ENCODE measurements at places on chromosomes 16 and 17. TPM values are rescaled to one million over a fixed set of nuclear protein-coding genes. Genes with fewer than 3 reads are reported as not detected.
A peak's percentile ranks its signal among the peaks of the same experiment; 100 is the strongest.

DNA sequence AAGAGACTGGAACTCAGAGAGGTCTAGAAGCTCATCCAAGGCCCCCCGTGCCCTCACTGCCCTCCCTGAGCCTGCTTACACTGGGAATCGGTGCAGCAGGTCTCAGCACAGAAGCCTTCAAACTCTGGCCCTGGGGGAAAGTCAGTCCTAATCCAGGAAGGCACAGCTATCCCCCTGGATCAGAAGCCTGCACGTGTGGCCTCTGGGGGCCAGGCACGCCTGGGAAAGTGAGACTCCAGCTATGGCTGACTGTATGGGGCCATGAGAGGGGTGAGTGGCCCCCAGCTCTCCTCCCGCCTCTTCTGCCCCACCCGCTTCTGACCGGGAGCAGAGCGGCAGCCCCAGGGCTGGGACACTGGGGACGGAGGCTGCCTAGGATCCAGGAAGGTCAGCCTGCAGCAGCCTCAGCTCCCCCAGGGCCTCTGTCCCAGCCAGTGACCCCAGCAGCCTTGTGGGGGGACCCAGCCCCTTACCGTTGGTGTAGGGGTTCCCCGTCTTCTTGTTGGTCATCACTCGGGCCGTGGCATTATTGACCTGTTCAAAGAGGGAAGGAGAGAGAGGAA lies 26.6 kb downstream of the ENGASE start:
- no peak for DNase-seq

GRCh38 chr17:75487351-75488070 lies 27.8 kb downstream of the CASKIN2 start:
- no peak for DNase-seq

DNA sequence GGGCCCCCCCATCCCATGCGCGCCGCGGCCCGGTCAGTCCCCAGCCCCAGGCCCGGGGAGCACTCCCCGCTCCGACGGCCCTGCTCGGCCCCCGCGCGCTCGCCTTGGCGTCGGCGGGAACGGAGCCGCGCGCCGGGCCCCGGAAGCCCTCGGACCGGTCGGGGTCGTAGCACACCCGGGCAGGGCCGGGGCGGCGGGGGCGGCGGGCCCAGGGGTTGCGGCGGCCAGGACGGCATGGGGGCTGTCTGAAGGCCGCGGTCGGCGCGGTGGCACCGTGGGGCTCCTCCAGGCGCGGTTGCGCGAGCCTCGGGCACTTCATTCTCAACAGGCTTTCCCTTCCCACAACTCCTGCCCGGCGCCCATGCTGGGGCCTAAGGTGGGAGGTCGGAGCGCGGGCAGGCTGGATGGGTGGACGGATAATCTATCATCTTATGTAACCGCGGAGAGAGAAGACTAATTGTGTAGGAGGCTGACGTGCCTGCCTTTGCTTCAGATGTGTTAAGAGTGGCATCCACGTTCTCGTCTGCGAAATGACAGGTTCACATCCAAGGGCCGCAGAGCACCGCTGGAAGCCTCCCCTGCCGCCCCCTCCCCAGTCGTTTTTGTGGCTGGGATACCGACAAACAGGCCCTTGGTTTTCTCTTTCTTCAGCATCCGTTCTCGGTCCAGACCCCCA lies 708 bp downstream of the BAIAP2 start:
- DNase-seq = no peak

DNA sequence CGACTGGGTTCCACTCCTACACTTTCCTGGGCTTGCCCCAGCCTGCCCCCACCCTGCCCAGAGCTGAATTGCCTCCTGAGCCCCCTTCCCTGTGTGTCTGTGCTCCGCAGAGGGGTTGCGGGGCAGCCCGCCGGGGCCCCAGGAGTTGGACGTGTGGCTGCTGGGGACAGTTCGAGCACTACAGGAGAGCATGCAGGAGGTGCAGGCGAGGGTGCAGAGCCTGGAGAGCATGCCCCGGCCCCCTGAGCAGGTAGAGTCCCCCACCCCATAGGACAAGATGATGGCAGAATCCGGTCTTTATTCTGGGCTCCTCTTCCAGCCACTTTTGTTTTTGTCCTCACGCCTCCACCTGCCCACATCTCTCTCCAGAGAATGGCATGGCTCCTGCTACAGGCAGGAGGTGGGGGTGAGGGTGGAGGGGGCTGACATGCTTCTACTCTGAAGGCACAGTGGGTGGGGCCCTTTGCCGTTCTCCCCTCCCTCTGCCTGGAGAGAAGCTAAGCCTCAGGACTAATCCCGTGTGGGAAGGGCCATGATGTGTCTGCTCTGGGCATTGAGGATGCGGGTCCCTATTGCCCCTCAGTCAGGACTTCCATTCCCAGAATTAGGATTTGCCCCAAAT lies 3.5 kb downstream of the ACBD4 start:
- no peak for DNase-seq

GRCh38 chr16:3175157-3176093 lies 12.6 kb upstream of the OR1F1 start:
- peak; percentile 26 for DNase-seq

DNA sequence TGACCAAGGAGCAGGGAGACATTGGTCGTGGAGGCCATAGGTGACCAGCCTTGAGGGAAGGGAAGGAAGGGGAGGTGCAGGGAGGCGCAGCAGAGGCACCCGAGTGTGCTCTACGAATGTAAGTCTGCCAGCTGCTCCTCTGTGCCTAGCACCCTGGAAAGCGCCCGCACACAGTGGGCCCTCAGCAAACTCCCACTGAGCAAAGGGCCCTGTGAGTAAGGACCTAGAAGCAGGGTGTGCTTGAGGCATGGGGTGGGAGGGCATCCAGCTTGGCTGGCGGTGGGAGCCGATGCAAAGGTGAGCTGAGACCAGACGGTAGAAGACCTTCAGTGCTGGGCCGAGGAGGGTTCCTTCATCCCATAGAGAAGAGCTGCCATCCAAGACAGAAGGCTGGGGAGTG lies 36.2 kb upstream of the MEOX1 start:
- no peak for DNase-seq

- no peak for DNase-seq
These were observed 95.0 kb downstream of the ADCY9 start for GRCh38 chr16:4021070-4021779.

GRCh38 chr17:74545843-74546230 lies at the start of gene CD300C:
TSS of gene CD300C (minus strand) at chr17:74546115. CDS start at chr17:74545782, 333 bp downstream.
- DNase-seq = no peak

The ABCA8 gene
- total RNA-seq = not detected

DNA sequence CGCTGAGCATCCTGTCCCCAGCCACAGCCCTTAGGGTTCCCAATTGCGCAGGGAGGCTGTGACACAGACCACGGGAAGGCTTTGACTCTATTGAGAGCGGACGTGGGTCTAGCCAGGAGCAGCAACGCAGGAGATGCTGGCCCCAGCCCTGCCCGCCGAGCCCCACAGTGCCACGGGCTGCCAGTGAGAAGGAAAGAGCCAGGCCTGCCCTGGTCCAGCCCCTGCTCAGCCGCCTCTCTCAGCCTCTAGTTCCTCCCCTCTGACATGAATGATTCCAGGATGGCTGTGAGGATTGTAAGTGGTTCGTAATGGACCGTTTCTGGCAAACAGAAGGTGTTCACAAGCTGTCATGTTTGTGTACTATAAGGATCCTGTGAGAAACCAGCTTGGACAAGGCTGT lies 2.5 kb downstream of the BHLHA9 start:
- DNase-seq = no peak

GRCh38 chr17:17787568-17787967 lies 49.2 kb downstream of the SREBF1 start:
- DNase-seq = no peak

The NPIPA3 gene
- total RNA-seq = 0.47 TPM

The C1QTNF1 gene
- total RNA-seq = 1.5 TPM

GRCh38 chr17:39971076-39971603 lies 8.3 kb downstream of the GSDMA start:
- DNase-seq = no peak

GRCh38 chr17:19448341-19449268 lies 37.6 kb downstream of the RNF112 start:
- DNase-seq = peak; percentile 92

GRCh38 chr17:37742762-37743611 lies 1.9 kb downstream of the HNF1B start:
- DNase-seq = no peak

DNA sequence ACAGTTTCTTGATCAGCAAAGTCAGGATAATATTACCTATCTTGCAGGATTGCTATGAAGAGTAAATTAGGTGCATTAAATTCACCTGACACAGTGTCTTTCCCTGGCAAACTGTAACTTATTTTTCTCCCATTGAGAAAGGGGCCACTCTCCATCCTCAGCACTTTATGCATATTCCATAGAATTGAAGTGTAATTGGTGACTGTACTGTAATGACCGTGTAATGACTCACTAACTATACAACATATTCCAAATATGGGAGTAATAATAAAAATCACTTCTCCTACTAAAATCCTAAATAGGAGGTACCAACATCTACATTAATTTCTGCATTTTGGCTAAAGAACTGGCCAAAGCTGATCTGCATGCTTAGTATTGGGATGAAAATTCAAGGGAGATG lies 141.9 kb upstream of the NOG start:
- no peak for DNase-seq

DNA sequence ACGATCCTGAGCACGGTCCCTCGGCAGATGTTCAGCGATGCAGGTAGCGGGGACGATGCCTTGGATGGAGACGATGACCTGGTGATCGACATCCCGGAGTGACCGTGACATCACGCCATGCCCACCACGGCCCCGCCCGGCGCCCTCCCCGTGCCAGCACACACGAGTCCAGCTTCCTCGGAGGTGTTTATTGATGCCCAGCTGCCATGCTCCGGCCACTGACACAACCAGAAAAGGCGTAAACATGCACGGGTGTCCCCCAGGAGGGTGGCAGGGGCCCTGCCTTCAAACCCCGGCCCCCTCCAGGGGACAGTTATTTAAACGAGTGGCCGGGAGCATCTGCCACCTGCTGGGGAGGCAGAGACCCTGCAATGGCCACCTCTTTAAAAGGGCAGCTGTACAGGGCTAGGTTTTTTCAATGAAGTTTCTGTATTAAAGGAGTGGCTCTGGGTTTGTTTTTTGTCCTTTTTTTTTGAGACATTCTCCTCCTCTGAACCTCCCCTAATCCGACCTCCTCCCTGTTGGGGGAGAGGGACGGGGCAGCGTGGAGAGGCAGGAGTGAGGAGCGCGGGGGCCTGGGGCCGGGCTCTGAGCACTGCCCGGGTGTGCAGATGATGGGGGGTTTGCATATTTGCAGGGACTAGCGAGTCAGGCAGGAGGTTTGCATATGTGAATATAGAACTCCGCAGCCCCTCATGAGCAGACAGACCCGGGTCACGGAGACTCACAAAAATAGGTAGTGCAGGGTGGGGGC lies 5.3 kb downstream of the DOC2A start:
- DNase-seq = peak; percentile 45

The NLGN2 gene
- 7.2 TPM for total RNA-seq

DNA sequence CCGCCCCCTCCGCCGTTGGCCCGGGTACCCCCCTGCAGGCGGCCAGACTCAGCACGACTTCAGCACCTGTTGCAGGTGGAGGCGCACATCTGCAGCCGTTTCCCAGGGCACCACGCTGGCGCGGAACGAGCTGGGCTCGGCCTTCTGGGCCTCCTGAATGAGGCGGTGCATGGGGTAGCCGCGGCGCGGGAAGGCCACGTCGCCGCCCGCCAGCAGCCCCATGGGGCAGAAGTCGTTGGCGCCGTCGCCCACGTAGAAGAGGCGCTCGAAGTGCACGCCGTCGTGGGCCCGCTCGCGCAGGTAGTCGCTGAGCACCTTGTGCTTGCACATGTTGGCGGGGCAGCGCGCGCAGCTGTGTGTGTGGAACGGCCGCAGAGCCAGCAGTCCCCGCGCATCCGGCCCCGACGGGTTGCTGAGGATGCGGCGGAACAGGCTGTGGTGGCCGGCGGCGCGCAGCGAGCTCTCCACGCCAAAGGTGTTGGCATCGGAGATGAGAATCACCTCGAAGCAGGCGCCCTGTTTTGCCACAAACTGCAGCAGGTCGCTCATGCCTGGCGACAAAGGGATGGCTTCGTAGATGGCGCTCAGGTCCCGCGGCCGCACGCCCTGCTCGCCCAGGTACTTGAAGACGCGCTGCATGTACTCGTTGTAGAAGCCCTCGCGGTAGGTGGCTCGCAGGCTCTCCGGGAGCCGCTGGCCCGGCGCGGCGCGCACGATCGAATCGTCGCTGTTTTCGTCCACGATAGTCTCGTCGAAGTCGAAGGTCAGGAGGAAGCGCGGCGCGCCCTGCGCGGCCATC lies 6.2 kb downstream of the PHOSPHO1 start:
- no peak for DNase-seq

GRCh38 chr16:66617728-66618127 lies 13.2 kb downstream of the CMTM3 start:
- DNase-seq = no peak

DNA sequence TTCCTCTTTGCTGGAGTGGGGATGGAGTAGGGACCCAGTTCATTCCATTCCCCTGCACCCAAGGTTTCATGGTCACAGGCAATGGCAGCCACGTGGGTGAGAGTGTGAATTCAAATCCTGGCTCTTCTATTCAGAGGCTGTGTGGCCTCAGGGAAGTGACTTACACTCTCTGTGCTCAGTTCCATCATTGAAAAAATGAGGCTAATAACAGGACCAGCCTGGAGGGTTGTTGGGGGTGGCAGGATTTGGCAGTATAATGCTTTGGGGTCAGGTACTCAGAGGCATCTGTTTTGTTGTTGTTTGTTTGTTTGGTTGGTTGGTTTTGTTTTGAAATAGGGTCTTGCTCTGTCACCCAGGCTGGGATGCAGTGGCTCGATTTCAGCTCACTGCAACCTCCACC lies 2.2 kb upstream of the CRISPLD2 start:
- no peak for DNase-seq

The RFNG gene
- 42.7 TPM for total RNA-seq

- DNase-seq = no peak
These were observed 5.4 kb downstream of the NPLOC4 start for GRCh38 chr17:81631482-81631881.

DNA sequence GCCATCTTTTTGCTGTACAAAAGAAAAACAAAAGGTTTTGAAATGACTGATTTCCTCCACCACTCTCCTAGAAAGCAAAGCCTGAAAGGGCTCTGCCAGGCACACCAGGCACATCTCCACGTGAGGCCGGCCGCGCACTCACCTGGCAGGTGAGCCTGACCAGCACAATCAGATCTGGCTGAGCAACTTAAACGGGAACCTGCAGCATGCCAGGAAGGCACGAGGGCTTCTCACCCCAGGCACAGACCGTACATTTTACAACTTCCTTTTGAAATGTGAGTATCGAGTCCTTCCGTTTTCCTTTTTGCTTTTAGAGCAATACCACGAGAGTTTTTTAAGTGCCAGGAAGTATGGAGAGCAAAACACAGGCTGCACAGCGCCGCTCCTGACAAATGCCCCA lies 22.5 kb downstream of the SLC38A10 start:
- no peak for DNase-seq

The CCL17 gene
- total RNA-seq = not detected

Data from myocyte (in vitro differentiated cells).